NCI-H1092 (cell line): ENCODE measurements at places on chromosomes 2 and 18.
A peak's percentile ranks its signal among the peaks of the same experiment; 100 is the strongest.

DNA sequence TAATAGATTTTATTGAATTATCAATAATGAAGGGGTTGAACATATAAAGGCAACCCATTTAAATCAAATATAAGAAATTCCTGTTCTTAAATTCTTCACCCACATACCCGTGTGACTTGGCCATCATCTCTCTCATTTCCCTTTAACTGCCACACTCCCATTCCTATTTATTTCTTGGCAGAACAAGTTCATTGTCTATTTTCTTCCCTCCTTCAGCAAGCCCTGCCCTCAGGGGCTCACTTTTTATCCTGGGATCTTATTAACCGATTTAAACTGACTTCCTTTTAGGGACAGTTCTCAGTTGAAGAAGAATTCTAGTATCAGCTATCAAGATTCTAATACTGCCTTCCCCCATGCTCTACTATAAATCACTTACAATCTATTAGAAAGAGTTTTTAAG lies 123.2 kb downstream of the FTCDNL1 start:
- no peak for DNase-seq

GRCh38 chr2:181334158-181334826 lies 122.9 kb upstream of the ITGA4 start:
- no peak for DNase-seq

DNA sequence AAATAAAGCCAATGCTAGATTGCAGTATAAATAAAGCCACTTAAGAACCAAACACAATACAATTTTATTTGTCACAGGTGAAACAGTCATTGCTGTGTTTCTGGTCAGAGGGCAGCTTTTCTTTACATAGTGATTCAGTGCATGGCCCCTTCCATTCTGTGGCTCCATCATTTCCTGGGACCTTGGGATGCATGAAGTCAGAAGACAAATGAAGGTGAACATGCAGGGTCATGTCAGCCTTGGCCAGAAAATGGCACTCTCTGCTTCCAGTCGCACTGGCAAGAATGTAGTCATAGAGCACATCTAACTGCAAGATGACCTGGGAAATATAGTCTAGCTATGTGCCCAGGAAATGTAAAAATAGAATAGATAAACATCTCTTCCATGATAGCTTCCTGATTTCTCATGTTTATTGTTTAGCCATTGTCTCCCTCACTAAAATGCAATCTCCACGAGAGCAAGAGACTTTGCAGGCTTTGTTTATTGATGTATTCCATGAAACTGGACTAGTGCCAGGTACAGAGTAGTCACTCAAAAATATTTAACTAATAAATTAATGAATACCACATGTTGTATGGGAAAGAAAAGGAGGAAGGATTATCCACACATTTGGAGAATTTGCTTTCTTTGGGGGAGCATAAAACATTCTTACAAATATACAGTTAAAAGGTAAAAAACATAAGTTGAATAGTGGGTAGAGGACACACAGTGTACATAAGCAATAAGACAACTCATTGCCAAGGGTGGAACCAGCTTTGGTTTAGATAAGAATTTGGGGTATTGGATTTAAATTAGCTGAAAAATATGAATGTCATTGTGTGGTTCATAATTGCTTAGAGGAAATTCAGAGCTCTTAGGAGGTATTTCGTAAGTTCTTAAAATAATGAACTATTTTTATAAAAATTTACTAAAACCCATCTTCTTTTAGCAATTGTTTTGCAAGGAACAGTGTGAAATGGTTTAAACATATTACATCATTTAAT lies 343.8 kb downstream of the PID1 start:
- no peak for DNase-seq

GRCh38 chr18:36539674-36540231 lies 242.2 kb downstream of the FHOD3 start:
- DNase-seq: no peak

DNA sequence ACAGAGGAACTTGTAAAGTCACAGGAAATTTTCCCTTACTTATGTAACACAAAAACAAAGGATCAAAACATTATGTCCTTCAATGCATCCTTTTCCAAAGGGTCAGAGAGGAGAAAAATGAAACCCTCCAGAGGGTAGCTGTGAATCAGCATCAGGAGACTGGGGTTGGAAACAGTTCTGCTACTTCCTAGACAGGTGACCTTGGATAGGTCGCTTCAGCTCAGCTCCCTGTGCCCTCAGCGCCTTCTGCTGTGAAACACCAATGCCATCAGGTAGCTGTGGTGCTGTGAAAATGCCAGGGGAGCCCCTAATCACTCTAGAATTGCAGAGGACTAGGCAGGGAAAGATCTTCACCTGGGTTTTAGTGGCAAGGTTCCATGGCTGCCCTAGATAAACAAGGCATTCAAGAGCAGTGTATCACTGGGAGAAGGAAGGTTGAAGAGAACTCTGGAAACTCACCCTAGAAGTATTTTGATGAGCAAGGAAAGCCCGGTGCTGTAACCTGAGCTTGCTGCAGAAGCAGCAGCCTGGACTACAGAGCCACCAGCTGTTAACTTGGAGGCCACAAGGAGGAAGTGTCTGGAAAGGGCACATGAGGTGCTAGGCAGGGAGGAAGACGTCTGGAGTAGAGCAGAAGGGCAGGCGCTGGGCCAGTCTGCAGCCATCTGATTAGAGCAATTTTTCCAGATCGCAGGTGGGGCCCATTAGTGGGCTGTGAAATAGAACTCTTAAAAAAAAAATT lies 100.7 kb upstream of the MCFD2 start:
- DNase-seq: no peak

- no peak for DNase-seq
These were observed 455.7 kb downstream of the TSN start for GRCh38 chr2:122210898-122211856.

DNA sequence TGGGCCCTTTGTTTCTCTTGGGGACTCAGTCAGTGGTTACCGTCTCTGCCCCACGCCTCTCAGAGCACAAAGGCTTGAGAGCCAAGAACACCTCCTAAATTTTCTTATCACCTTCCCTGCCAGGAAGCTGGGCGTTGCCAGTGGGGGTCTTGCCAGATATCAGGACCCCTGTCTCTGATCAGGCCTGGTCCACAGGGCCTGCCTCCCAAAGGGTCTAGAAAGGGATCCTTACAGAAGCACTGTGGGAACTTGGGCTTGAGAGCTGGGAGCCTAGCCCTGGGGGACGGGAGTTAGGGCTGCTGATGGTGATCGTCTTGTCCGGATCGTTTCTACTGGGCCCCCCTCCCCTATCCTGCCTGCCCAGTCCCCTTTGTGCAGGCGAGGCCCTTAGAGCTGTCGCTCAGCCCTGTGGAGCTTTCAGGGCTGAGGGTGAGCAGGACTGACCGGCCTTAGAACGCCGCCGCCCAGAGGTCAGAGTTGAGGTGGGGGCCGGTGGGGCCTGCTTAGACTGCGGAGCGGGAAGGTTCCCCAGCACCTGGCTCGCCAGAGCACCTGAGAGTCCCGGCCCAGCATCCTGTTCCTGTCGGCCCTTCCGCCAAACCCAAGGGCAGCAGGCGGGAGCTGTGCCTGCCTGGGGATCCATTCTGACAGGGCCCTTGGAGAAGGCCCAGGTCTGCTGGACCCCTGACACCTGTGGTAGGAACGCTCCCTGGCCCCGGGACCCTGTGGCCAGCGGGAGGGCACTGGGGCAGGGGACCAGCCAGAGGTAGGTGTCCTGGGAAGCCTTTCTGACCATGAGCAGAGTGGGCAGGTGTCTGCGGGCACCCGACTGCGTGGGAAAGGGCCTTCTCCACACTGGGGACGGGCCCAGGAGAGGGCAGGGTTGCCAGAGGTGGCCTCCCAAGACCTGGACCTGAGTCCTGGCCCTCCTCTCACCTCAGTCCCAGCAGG lies 956 bp downstream of the ESPNL start:
- DNase-seq: no peak

GRCh38 chr2:202933139-202933510 lies 21.1 kb downstream of the CARF start:
- DNase-seq: no peak

- DNase-seq: no peak
These were observed 1070.9 kb upstream of the FANCL start for GRCh38 chr2:59312029-59312428.

DNA sequence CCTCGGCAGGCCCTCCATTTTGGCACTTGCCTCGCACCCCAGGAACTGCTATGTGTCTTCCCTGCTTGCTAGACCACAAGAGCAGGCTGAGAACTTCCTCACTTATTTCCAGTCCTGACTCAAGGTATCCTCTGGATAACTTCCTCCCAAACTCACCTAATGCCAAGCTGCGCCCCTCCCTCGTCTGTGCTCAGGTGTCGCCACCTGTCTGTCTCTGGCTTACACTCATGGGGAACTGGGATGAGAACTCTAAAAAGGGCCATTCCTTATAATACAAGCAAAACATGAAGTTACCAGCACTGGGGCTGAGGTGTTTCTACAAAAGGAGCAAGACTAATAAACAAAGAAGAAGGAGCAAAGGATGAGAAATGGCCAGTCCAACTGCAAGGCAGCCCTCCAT lies 191.5 kb upstream of the RMP24 start:
- DNase-seq: no peak

DNA sequence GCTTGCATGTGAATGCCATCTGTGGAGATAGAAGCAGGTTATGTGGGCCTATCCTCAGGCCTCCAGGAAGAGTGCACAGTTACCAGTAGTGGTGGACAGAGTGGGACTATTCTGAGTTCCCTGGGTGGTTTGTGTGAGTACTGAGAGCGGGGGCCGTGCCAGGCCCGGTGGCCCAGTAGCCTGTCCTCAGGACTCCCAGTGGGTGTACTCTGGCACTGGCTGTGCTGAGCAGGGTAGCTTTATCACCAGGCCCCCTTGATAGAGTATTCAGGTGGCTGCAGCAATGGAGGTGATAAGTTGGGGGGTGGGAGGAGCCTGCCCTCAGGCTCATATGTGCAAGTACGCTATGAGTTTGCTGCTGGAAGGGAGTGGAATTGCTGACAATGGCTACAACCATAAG lies 979.0 kb upstream of the PIK3C3 start:
- no peak for DNase-seq

- DNase-seq: no peak
These were observed 17.9 kb downstream of the L3MBTL4 start for GRCh38 chr18:6396847-6397246.

DNA sequence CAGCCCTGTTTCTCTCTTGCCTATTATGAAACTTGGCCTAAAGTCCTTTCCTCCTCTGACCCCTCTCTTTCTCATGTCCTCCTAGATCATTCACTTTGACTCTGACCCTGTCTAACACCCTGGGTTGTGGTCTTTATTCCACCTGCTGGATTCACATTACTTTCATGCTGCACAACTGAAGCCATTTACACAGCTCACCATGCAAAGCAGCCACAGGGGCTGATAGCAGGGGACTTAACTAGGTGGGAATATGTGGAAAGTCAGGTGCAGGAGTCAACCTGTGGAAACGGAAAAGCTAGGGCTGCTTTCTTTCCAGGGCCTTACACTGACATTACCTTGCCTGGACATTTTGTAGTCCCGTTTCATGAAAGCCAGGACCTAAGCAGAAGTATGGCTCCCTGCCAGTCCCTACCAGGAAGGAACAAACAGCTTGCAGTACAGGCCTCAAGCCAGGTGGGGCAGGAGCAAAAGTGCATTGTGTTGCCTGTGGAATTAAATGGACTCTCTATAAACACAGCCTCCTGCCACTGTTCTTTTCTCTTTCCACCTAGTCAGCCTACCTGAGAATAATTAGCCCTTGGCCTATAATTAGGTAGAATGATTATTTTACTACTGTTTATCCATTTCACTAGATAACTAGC lies 11.8 kb downstream of the MAPRE3 start:
- peak; percentile 74 for DNase-seq

DNA sequence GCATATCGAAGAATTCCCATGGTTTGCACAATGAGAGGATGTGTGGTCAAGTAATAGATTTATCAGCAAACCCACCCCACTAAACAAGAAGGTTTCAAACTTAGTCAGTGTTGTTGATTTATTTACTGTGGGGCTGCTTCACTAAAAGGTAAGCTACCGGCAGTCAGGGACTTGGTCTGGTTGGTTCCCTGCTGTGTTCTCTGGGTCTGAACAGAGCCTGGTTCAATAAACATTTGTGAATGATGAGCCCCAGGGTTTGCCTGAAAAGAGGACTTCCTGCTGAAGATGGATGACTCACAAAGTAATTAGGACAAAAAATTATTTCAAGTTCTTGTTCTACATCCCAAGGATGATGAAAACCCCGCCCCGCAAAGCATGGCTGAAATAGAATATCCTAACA lies 108.3 kb downstream of the SPP2 start:
- no peak for DNase-seq

DNA sequence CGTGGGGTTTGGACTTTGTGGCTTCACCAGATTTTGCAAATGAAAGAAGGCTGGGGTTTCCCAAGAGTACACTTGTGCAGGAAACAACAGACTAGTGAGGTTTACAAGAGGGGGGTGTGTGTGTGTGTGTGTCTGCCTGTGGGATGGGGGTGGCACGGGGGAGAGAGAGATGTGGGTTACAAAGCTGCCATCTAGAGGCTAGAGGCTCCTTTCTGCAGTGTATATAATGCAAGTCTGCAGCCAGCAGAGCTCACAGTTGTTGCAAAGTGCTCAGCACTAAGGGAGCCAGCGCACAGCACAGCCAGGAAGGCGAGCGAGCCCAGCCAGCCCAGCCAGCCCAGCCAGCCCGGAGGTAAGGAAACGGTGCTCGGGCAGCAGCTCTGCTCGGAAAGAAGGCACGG lies at the start of gene ACKR3:
Gene ACKR3 (plus strand): TSS at position 253 of the 401 bp plus-strand sequence. CDS start 10,641 bp downstream, outside the sequence.
- no peak for DNase-seq

DNA sequence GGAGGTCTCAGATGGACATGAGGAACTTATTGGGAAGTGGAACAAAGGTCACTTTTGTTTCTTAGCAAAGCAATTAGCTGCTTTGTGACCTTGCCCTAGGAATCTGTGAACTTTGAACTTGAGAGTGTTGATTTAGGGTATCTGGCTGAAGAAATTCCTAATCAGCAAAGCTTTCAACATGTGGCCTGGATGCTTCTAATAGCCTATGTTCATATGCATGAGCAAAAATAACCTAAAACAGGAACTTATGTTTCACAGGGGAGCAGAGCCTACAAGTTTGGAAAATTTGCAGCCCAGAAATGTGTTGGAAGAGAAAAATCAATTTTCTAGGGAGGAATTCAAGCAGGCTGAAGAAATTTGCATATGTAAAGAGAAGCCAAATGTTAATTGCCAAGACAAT lies 405.8 kb upstream of the SALL3 start:
- no peak for DNase-seq

DNA sequence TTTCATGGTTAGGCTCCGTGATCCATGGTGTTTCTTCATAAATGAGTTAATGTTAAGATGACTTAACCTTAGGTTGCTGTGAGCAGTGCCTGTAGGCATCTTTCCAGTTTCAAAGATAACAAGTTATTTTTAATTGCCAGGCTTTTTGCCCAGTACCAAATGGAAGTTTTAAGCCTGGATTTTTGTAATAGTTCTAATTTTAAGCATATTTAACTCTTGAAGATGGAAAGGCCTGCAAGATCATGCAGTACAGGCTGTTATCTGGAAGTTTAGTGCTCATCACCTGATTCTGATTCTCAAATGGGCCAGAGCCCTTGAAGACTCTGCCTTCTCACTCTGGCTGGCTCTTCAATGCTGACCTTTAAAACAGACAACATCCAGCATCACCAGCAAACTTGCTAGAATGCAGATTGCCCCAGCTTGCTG lies 141.3 kb downstream of the NCK2 start:
- no peak for DNase-seq

DNA sequence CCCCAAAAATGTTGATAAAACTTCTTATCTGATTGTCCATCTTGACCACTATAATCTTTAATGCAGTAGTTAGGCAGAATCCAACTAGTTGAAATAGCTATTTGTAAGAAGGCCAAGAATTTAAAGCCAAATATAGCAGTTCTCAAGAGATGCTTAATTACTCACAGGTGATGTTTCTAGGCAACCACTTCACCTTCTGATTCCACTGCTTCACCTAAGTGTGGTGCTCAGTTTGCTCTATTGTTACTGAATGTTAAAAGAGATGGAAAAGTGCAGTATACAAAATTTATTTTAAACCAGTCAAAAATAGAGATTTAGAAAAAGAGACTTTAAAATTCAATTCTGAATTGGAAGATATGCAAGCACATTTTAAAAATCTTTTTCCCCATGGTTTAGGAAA lies 539.4 kb downstream of the ZNF804A start:
- DNase-seq: no peak
